Right atrium auricular region (tissue), 2 donors: ENCODE measurements at places on chromosomes 5 and 9. TPM values are rescaled to one million over a fixed set of nuclear protein-coding genes. Genes with fewer than 3 reads are reported as not detected.

BRD9 gene
- 15.0 TPM for total RNA-seq

TXN gene
- 92.5 TPM for total RNA-seq

TICAM2 gene
- total RNA-seq: 1.1 TPM

HSD17B4 gene
- total RNA-seq: 170 TPM

IL5 gene
- total RNA-seq: not detected

PCDHAC2 gene
- total RNA-seq: 4.1 TPM

PCDHB3 gene
- total RNA-seq: 0.83 TPM

SPARC gene
- total RNA-seq: 567 TPM

ROR2 gene
- 28.5 TPM for total RNA-seq

XRCC4 gene
- 6.4 TPM for total RNA-seq

DMRTA1 gene
- total RNA-seq: 0.43 TPM

SLC46A2 gene
- total RNA-seq: 0.43 TPM

SPINK6 gene
- not detected for total RNA-seq

CBY3 gene
- not detected for total RNA-seq

HTR1A gene
- not detected for total RNA-seq

SLC25A2 gene
- not detected for total RNA-seq

CRAT gene
- total RNA-seq: 73.0 TPM

CDH6 gene
- total RNA-seq: 1.1 TPM

PLAC8L1 gene
- not detected for total RNA-seq

RHOBTB3 gene
- total RNA-seq: 89.9 TPM

OTULINL gene
- total RNA-seq: 2.1 TPM
